Stimulated activated CD4-positive, alpha-beta T cell treated with anti-CD3 and anti-CD28 coated beads, Interleukin-1b, Interleukin-23, amount 100 ng/mL, for 1 hour (primary cell): ENCODE measurements at places on chromosomes 3 and 15.

DNA sequence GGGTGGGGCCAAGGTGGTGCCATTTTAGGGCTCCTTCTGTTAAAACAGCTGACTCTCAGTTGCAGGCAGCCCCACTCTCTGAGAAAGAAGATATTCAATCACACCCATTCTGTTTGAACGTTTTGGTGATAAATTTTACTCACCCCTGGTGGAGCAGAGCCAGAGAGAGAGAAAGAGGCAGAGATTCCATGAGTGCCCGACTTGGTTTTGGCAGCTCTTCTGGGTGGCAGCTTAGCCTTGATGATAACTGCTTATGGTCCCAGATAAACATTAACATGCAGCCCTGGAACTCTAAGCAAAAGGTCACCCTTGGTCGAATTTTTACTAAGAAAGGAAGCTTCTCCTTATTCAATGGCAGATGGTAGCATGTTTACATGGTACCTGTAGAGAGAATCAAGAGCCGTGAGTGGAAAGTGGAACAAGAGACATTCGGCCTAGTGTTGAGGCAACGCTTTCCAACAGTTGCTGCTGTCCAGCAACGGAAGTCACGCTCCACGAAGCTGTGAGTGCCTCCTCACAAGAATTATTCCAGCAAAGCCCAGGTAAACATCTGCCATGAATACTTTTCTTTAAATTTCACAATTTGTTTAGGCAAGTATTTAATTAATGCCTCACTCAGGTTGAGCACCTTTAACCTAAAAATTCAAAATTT lies 530.6 kb upstream of the ROBO2 start:
- DNase-seq, result no peak

GRCh38 chr3:38545550-38545949 lies 49.4 kb downstream of the EXOG start:
- no peak for DNase-seq

DNA sequence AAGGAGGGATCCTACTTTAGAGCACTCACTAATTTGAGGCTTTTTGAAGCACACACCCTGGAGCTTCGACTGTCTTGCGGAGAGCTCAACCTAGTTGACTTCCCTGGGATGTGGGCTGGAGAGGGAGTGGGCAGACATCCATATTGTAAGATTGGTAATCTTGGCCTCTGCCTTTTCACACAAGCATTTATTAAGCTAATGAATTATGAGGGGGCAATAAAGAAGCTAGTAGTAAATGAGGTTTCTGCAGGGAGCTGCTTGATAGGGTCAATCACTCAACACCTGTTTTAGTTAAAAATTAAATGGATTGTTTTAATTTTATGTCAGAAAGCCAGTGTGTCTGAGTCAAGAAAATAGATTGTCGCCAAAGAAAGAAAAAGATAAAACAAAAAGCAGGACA lies 76.3 kb downstream of the PDZRN3 start:
- no peak for DNase-seq

GRCh38 chr15:73851689-73852088 lies 21.7 kb upstream of the TBC1D21 start:
- no peak for DNase-seq

GRCh38 chr15:64004056-64004455 lies 42.2 kb downstream of the DAPK2 start:
- no peak for DNase-seq

DNA sequence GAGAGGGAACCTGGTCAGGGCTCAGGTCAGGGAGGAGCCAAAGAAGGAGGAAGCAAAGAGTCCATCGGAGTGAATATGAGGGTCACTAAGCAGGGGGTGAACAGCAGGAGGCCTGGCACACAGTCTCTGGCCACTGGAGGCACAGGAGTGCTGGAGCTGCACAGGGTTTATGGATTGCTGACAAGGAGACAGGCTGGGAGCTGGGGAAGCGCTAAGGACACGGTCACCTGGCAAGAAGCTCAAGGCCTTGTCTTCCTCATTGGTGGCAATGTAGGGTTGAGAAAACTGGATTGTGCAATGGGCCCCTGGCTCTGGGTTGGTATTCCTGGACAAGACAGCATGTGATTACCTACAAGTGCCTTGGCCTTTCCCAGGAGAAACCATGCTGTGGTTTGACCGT lies 5.8 kb upstream of the CAMP start:
- no peak for DNase-seq

- DNase-seq, result no peak
These were observed 22.0 kb upstream of the LEKR1 start for GRCh38 chr3:156803952-156804741.

DNA sequence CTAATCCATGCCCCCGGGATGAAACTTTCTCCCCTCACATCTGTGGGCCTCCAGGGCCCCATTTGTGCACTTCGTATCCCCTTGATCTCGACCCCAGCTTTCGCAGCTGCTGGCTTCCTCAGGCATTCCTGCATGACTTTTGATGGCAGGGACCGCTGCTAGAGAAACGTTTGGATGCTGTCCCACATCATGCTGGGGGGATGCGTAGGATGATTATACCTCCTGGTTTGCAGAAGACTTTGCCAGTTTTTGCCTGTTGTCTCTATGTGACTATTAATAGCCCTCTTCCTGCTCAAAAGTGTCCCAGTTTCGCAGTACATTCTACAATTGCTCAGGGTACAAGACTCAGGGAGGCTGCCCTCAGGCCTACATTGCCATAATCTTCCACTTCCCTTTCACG lies 10.4 kb upstream of the KCNAB1 start:
- no peak for DNase-seq

DNA sequence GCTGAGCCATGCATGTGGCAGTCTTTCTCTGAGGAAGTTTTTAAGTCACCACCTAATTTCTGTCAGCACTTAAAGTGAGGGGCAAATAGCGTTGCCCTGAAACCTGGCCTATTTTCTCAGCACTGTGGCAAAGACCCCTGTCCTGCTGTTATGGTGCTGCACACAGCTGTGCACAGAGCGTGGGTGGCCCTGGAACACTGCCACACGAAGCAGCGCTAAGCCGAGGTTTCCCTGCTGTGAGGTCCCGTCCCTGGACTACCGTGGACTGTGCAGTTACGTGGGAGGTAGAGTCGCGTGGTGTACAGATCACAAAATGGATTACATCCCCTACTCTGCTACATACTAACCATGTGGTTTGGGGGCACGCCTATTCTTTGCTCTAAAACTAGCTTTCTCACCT lies 101.6 kb upstream of the NR2E3 start:
- DNase-seq, result no peak

GRCh38 chr15:84833447-84834228 lies 16.5 kb downstream of the ALPK3 start:
- DNase-seq, result no peak

DNA sequence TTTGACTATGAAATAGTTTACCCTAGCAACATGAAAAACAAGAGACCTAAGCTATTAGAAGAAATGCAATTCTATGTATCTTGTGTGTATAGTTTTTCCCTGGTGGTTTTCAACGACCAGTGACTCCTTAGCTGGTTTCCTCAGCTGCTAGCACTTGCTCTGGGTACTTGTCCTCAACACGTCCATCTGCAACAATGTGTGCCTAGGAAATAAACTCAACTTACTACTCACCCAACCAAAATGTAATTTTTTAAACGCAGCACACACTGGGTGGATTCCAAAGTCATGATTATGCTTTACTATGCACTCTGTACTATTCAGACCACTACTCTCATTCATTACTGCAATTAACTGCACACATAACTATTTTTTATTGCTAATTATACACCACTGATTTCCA lies 31.0 kb downstream of the CPA3 start:
- DNase-seq, result no peak

GRCh38 chr15:87038404-87038803 lies 958.7 kb downstream of the AGBL1 start:
- no peak for DNase-seq

DNA sequence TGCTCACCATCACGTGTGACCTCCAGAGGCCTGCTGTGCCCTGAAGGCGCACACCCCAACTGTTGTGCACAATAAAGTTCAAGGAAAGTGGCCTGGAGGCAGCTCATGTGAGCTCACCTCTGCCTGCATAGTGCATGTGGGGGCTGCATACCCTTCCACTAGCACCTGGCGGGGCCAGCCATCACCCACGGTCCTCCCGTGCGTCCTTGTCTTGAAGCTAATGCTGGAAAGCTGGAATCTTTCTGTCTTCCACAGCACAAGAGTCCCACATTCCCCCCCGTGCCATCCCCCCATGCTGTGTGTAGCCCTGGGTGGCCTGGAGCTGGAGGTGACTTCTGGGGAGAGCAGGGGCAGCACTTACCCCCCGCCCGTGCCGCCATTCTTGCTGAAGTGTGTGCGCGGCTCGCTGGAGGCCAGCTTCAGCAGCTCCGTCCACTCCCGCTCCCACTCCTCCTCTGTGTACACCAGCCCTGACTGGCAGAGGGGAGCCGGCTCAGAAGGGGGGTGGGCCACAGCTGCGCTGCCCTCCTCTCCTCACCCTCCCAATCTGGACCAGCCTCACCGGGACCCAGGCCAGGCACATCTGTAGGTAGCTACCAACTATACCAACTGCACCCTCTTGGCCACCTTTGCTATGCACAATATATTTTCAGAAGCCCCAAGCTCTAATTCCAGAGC lies 199.5 kb downstream of the KLF13 start:
- DNase-seq, result no peak

- no peak for DNase-seq
These were observed 38.3 kb upstream of the AADAC start for GRCh38 chr3:151775314-151776258.

GRCh38 chr15:96037584-96037983 lies 292.9 kb upstream of the NR2F2 start:
- DNase-seq, result no peak

- no peak for DNase-seq
These were observed 270.0 kb downstream of the TBL1XR1 start for GRCh38 chr3:176927280-176927679.
